ENCODE measurements at places on chromosomes 11 and 22. TPM values are rescaled to one million over a fixed set of nuclear protein-coding genes. Genes with fewer than 3 reads are reported as not detected.

Gene C11orf98
- total RNA-seq = 131 TPM

Gene GAL3ST1
- 11.1 TPM for total RNA-seq

Gene KRTAP5-1
- total RNA-seq = not detected

Gene TSPAN32
- total RNA-seq = not detected

Gene PDGFD
- total RNA-seq = 8.4 TPM

Gene TCN2
- 5.6 TPM for total RNA-seq

Gene GRIA4
- total RNA-seq = not detected

Gene GGT1
- total RNA-seq = 85.7 TPM

Gene SSH3
- 16.4 TPM for total RNA-seq

Gene POU2F3
- total RNA-seq = not detected

Gene CNTF
- total RNA-seq = 1.2 TPM

Gene KCNQ1
- total RNA-seq = 0.75 TPM
